ENCODE measurements at places on chromosomes 12 and 14.
A peak's percentile ranks its signal among the peaks of the same experiment; 100 is the strongest.

DNA sequence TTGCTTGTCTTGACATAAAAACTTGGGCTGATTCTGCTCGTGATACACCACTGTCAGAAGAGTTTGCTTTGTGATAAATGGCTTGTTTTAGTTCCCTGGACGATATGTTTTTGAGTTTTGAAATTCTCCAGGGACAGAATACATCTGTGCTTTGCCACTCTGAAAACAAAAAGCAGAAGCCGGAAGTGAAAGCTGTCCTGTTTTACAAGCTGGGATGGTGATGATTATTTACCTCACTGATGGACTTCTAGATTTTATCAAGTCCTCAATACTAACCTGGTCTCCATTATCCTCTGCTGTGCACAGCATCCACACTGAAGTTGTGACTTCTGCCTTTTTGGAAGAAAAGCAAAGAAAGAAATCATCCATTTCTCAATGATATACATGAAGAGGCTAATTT is 251.6 kb downstream of the TRHDE start:
- DNase-seq, result peak; percentile 81

- no peak for DNase-seq
Measured at GRCh38 chr12:58161773-58162172, 220.4 kb downstream of the ATP23 start.

GRCh38 chr12:96249196-96250118 is 55.3 kb downstream of the ELK3 start:
- no peak for DNase-seq

- peak; percentile 56 for DNase-seq
Measured at GRCh38 chr12:108712165-108712924, 19.0 kb downstream of the CORO1C start.

- no peak for DNase-seq
Measured at GRCh38 chr14:43786066-43786762, 720.9 kb downstream of the FSCB start.

GRCh38 chr12:115384391-115384790 is 700.4 kb upstream of the TBX3 start:
- no peak for DNase-seq

GRCh38 chr12:12088761-12089160 is 18.0 kb downstream of the BCL2L14 start:
- no peak for DNase-seq

GRCh38 chr12:108580531-108580930 is 17.4 kb downstream of the TMEM119 start:
- DNase-seq, result no peak

DNA sequence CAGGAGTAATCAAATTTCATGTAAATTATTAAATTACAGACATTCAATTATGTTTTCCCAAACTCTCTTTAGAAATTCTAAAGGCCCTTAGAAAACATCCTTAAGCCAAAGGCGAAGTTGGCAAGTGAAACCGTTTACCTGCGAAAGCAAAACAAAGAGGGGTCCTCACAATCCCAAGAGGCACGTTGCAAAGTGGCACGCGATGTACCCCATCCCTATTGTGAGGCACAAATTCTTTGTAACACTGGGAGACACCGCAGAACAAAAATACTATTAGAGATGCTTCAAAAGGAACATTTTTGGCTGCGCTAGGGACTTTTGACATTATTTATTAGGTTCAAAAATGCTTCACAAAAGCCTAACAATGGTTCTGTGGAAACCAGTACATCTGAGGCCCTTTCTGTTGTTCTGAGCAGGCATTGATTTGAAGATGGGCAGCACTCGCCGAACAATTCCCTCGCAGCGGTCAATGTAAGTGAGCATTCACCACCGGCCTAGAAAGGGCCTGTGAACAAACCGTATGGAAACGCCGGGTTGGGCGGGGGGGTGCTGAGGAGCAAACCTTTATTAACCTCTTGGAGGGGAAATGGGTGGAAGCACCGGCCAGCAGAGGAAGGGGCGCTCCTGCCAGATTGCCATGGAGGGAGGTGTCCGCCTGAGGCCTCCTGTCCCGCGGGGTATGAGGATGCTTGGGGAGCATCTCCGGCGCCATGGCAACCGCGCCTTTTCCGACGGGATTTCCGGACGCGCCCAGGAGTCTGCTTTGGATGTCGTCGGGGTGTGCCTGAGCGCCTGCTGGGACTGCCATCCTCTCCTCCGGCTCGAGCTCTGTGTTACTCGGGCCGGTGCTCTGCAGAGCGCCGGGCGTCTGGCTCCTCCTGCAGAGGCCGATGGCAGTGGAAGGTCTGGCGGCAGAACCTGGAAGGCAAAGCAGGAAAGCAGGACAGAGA is 193.9 kb downstream of the C12orf42 start:
- DNase-seq, result no peak

- no peak for DNase-seq
Measured at GRCh38 chr12:106428384-106428783, 70.8 kb downstream of the POLR3B start.

DNA sequence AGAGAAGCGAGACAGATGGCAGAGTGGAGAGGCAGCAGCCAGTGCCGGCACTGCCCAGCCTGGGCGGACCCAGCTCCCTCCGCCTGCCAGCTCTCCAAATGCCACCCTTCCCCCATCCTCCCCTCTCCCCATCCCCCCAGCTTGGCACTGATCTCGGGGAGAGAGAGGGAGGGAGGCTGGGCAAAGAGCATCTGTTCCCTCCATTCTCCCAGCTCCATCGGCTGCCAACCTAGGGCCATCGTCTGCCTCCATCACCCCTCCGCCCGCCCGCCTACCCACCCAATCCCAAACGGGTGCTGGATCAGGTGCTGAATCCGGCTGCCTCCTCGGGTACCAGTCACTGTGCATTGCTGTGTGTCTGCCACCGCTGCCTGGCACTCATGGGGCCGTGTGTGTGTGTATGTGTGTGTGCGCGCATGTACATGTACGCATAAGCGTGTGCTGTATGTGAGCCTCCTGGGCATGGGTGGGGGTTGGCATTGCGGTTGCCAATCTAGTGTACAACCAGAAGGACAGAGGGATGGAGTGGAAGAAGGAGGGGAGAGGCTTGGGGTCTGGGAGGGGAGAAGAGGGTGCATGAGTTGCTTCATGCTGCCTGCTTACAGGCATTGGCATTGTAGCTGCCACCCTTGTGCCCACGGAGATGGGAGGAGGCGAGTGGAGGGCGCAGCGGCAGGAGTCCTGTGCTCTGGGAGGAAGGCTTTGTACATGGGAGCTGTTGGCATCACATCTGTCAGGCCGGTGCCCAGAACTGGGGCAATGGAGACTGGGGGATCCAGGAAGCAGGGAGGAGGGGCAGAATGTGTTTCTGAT is 38.4 kb downstream of the ZFHX2 start:
- no peak for DNase-seq

DNA sequence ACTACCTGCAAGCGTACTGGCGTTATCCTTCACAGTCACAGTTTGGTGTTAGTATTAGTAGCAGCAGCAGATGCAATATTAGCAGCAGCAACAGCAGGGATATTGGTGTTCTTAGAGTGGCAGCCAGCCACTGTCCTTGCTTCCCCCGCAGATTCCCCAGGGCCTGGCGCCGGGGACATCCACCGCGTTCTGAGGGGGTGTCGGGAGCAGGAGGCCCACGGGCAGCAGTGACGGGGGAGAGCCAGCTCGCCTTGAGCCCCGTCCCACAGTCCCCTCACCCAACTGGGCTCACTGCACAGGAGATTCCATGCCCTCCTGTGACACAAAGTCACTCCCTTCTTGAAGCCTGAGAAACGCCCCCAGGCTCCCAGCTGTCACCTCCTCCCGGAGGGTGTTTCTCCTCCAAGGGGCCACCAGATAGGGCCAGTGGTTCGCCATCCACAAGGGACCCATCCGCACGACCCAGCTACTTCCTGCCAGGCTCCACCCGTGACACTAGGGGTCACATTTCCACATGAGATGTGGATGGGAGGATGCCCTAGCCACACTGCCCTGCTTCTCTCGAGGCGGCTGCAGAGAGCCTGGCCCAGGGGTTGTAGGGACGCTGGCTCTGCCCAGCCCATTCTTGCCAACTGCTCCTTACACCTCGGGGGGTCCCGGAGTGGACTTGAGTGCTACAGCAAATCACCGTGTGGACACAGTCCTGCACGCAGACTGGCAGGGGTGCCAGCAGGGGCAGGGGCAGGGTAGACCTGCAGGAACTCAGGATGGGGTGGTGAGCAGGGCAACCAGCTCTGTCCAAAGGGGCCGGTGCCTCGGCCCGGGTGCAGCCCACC is 123.1 kb downstream of the PIWIL1 start:
- no peak for DNase-seq

DNA sequence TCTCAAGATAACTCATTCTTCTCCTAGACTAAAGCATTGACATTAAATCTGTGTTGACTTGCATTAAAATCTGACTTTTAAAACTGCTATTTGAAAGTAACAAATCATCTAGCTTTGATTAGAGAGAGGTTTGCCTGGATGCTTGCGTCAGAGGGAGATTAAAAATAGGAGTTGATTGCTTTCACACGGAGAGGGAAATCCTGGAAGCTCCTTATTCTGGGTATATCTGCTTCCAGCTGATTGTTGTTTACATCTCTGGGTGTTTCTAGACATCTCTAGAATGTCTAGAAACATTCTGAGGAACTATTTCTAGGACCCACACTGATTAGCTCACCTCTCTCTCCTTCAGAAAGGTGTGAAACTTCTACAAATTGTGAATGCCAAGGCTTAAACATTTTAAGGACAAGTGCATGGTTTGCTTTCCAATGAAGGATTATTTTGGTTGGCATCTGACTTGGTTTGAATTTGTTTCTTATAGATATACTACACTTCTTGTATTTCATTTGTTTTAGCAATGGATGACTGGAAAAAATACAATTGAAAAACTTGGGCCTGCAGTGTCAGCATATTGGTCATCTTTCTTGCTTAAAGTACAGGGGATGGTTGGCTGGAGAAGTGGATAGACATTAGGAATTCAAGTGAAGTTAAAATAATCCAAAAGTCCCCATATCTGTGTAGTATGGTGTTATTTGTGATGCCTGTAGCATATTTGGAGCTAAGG is 2.1 kb downstream of the DIP2B start:
- DNase-seq, result no peak

DNA sequence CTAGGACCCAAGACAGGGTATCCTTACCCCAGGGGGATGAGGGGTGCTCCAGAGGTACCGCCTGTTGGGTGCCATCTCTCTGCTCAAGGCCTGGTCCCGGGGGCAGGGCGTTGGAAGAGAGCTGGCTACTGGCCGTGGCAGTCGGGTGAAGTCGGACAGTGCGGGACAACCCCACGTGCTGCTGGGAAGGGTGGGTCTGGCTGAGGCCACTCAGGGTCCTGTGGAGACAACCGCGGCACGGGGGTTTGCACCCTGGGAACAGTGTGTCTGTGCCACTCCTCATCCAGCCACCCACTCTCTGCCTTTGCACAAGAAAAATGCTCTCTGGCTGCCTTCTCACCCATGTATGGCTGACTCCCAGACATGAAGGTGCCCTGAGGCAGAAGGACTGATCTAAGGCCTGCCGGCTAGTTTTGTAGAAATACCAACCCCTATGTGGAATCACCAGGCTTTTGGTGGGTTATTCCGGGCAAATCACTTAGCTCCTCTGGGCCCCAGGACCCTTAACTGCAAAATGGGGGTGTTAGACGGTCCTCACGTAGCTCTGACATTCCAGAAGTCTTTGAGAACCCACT is 56.5 kb downstream of the LTBP2 start:
- DNase-seq, result no peak

DNA sequence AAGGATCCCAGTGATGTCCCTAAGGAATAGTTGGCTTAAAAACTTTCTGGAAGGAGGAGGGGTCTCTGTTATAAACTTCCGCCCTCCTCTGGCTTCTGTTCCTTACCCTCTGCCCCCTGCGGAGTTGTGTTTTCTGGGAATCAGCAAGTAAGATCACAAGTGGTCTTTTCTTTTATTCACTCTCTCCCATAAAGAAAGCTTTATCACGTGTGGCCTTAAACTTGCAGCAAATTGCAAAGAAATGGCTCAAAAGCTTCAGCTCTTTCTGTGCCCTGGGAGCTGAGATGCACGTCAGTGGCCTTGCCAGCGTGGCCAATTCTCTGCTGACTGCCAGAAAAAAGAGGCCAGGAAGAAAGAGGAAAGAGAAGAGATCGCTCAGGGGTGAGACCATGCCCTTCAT is at the start of gene SLCO1C1:
Gene SLCO1C1 (plus strand): TSS at position 101 of the 400 bp plus-strand sequence. CDS start 4,245 bp downstream, outside the sequence.
- DNase-seq, result no peak

DNA sequence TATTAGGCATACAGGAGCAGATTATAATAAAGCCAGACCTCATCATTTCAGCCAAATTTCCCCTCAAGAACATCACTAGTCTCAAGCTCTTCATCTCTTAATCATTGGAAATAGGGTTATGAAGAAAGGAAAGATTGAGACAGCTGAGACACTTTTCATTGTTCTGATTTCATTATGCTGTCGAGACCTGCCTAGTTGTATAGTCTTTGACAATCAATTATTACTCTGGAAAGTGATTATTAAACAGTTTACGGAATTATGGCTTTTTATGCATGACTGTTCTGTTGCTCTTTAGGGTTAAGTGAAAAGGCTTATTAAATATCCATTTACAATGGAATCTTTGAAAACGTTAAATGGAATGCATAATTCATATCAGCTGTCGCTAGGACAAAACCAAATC is 48.3 kb downstream of the TTC6 start:
- no peak for DNase-seq

DNA sequence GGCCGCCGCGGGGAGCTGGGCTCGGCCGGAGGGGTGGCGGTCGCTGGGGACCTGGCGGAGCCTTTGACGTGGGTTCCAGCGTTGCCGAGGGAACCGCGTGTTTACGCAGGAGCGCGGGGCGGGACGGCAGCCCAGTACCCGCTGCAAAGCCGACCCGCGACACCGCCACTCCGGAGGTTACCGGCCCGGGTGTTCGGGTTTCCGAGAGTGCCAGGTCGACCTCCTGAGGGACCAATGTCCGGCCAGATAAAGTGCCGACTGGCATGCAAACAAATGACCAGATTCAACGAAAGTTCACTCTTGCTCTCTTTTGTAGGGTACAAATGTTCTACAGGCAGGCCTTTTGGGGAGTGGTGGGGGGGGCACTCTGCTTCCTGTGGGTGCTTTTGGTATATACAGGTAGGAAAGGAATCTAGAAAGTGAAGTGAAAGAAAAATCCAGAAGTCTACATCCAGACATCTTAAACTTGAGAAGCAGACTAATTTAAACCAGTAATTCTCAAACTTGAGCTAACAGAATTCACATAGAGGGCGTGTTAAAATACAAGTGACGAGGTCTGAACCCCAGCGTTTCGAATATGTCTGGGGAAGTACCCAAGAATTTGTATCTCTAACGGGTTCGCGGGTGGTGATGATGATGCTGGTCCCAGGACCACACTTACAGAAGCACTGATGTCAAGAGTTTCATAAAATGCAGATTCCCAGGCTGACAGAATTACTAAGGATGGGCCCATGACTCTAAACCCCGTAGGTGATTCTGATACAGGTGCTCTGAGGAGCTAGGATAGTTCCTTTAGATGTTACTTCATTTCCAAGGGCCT is at the start of gene GPR135:
Gene GPR135 (minus strand): TSS at position 65 of the 820 bp plus-strand sequence. CDS start 154 bp downstream, outside the sequence.
- DNase-seq, result no peak

GRCh38 chr12:109020146-109020795 is 597 bp downstream of the SVOP start:
- no peak for DNase-seq

GRCh38 chr12:87795555-87795954 is 233.6 kb downstream of the C12orf50 start:
- no peak for DNase-seq
